HS-27A (cell line): ENCODE measurements at places on chromosomes 16 and 17.

DNA sequence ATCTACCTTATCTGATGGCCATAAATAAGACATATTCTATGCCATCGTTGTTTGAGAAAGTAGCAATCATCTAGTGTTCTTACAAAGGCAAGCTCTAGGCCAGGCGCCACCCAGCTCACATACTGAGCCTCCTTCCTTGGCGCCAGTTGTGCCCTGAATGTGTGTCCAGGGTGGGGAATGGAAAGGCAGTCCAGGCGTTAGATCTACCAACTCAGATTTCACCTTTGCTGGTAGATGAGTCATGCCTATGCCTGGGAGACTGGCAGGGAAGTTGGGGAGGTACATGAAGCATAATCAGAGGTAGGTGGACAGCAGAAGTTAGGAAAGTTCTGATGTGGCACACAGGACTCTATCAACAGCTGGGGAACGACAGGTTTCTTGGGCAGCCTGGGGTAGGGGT is 23.6 kb downstream of the SDR42E1 start:
- DNase-seq, result no peak

DNA sequence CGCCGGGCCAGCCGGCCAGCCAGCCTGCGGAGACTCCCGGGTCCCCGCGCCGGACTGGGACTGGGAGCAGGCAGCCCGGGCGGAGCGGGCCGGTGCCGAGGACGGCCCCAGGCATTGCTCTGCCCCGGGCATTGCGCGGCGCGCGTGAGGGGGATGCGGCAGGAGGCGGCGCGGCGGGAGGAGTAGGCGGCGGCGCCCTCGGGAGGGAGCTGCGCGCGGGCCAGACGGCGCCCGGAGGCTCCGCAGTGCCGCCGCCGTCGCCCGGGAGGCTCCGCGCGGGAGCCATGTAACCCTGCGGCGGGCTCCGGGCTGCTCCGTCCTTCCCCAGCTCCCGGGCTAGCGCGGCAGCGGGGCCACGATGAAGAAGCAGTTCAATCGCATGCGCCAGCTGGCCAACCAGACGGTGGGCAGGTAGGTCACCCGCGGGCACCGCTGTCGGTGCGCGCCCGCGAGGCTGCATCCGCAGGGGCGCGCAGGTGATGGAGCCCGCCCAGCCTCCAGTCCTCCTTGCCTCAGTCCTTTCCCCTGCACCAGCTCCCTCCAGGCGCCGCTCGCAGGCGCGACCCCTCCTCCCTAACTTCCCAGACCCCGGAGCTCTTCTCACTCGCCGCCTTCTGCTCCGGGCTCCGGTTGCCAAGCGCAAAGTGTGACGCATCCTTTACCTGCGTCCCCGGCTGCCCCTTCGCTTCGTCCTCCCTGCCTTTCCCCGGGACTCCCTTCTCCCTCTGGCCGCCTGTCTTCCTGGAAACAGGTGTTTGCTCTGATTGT is at the start of gene ARHGAP44:
Gene ARHGAP44, plus strand, starts transcription at position 18 of the 768 bp plus-strand sequence. Its CDS starts 341 bp downstream, at position 359.
- DNase-seq, result no peak

- no peak for DNase-seq
Observed at GRCh38 chr17:2452216-2452750, 51.4 kb upstream of the MNT start.

- no peak for DNase-seq
Observed at GRCh38 chr16:74793571-74793970, 19.0 kb upstream of the FA2H start.
